Renal cortex interstitium (tissue), 15 donors: ENCODE measurements at places on chromosomes 13 and 19. TPM values are rescaled to one million over a fixed set of nuclear protein-coding genes. Genes with fewer than 3 reads are reported as not detected.

Gene TRPC4
- polyA plus RNA-seq, result 4.5 TPM

Gene MATK
- polyA plus RNA-seq, result 1.9 TPM

Gene KLK3
- 0.48 TPM for polyA plus RNA-seq

Gene SMIM24
- polyA plus RNA-seq, result 440 TPM
